ENCODE measurements at places on chromosomes 3 and 15.

GRCh38 chr3:126969586-126969985 lies 13.3 kb upstream of the PLXNA1 start:
- peak; percentile 47 for DNase-seq

GRCh38 chr3:5545719-5546118 lies 358.2 kb downstream of the EDEM1 start:
- no peak for DNase-seq

DNA sequence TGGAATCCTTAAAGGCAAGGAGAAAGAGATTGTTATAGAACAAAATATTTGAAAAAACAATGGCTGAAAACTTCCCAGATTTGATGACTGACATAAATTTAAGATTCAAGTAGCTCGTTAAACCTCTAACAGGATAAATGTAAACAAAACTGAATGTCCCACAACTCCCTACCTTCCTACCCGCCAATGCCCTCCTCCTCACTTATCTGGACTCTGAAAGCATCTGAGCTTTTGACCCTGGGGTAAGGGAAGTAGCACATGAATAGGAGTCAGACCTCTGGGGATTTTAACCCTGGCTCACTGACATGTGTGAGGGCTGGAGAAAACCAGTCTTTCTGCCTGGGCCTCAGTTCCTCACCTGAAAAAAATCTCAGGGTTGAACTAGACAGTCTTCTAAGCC lies 26.9 kb downstream of the CYP19A1 start:
- DNase-seq: no peak

DNA sequence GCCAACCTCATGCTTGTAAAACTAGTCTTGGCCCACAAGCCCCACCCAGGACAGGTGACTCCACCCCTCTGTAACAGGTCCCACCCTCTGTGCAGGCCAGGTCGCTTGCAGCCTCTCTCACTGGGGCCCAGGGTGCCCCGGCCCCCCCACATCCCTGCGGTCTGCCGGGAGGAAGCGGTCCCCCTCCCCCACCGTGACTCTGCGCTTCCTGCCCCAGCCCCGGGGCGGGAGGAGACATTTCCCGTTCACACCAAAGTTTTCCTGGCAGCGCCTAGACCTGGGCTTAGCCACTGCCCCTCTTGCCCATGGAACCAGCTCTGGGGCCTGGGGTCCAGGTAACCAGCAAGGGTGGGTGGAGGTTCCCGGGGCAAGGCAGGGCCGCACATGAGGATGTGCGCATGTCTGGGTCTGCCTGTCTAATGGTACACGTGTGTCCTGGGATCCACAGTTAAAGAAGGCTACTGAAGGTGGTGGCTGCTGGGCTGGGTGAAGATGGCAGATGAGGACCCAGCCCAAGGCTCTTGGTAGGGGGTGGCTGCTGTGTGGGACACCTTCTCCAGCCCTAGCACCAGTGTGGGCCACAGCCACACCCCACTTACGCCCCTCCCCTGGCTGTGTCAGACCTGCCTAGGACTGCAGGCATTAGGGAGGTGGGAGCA lies 8.4 kb downstream of the NBEAL2 start:
- DNase-seq: no peak

DNA sequence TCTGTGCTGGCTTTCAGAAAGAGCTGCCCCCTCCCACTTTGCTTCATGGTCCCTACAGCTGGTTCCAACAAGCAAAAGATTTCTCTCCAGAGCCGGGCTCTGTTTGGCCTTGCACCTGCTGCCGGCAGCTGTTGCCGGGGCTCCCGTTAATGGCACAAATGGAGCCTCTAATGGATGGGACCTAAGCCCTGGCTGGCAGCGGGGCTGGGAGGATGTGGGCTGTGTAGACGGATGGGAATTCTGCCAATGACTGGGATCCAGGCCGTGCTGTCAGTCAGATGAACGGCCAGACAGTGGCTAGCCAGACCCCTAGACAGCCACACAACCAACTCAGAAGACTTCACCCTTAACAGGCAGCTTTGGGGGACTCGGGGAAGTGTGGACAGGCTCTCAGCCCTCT lies 88.0 kb downstream of the RPLP1 start:
- no peak for DNase-seq

- DNase-seq: no peak
These were observed 405.7 kb upstream of the MCTP2 start for GRCh38 chr15:93825682-93826081.
